ENCODE measurements at places on chromosomes 3 and 15.

DNA sequence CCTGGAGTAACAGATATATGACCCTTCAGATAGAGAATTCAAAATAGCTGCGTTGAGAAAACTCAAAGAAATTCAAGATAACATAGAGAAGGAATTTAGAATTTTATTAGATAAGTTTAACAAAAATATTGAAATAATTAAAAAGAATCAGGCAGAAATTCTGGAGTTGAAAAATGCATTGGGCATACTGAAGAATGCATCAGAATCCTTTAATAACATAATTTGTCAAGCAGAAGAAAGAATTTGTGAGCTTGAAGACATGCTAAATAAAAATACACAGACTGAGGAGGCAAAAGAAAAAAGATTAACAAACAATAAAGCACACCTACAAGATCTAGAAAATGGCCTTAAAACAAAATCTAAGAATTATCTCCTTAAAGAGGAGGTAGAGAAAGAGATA is 50.5 kb downstream of the SPTSSB start:
- DNase-seq: no peak

- no peak for DNase-seq
These were observed 5.6 kb downstream of the GSK3B start for GRCh38 chr3:120088622-120089021.

DNA sequence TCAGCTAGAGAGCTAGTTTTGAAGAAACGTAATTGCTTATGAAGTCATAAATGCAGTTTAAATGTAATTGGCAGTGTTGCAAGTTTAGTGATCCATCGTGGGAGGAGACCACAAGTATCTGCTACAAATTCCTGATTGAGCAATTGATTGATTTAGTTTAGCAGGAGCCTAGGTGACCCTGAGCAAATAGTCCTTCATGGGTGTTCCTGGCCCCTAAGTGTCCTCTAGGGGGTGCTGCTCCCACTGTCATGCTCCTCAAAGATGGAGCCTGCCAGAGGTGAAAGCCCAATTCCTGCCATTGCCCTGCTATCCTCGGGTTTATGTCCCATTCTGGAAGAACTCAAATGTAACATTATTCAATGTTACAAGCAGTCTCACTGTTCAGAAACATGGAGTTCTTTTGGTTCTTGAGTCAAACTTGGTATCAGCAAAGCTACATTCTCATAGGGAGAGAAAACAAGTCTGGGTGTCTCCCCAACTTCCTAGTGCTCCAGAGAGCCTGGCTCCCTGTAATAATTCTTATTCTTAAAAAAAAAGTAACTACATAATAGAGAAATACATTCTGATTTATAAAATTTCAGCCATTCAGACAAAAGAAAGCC is 29.8 kb upstream of the SENP5 start:
- DNase-seq: peak; percentile 49

GRCh38 chr3:178318941-178319816 is 217.1 kb upstream of the KCNMB2 start:
- DNase-seq: no peak

DNA sequence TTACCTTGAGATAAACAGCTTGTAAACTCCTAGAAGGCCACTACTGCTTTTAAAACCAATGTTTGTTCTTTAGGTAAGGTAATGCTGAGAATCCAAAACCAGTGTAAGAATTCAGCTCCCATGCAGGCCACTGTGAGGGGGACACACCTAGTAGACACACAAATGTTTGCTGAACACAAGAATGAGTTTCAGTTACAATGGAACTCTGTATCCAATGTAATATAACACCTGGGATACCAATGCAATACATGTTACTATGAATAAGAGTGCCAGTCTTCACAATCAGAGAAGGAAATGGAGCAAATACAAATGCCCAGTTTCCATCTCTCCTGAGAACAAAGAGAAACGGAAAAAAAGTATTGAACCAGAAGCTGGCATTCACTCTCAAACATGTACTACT is 65.9 kb downstream of the IGF2BP2 start:
- no peak for DNase-seq

DNA sequence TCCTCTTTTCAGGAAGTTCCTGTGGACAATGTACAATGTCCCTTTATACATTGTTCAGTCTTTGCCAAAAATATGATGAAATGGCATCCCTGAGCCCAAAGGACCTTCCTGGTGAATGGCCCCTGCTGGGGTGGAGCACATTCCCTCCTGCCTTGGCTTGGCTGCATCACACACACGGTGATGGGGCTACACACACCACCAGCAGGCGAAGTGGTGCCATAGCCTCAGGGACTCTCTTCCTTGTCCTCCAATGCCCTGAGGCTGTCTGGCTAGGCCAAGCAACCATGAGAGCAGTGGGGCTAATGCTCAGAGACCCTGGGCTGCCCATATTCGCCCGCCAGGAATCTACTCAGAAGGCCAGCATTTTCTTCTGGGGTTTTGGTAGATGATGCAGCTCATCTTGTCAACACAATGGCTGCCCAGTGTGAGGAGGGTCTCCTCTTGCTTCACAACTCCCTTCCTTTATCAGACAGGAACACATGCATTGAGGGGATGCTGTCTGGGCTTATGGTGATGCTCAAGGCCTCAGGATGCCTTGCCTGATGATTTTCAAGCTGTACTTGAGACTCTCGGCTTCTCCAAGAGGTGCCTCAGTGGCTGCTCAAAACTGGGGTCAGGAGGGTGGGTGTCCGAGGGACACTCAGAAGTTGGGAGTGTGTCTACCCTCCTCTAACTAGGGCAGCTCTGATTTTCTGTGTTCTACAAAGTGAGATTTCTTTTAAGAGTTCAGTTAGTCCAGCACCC is 40.9 kb upstream of the EPHB1 start:
- no peak for DNase-seq

GRCh38 chr3:19264424-19264823 is 116.1 kb downstream of the KCNH8 start:
- DNase-seq: no peak

- DNase-seq: no peak
These were observed 54.2 kb downstream of the NPAP1 start for GRCh38 chr15:24729760-24730159.

DNA sequence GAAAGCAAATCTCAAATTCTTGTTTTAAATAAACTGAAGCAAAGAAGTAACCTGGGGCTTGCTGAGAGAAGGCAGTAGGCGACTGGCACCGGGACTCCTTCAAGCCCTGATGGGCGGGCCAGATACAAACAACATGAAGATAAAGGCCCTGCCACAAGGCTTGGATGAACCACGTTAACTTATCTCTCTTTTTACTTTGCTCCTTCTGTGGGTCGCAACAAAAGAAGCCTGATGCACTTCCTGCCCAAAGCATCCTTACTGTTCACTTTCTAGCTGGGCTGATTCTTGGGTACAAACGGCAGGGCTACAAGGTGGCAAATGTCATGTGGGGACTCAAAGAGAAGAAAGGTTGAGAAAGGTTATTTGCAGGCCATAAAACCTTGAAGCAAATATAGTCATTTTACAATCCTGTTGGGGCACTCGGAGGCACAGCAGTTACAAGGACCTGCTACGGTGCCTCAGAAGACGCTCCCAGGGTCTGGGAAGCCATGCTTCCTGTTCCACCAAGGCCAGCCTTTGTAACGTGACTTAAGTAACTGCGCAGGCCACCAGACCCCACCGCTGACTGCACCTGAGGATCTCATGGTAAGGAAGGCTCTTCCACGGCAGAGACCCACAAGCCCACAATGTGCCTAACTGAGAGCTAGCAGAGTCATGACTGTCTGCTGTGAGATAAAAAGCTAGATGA is 71.1 kb downstream of the CHSY1 start:
- no peak for DNase-seq

DNA sequence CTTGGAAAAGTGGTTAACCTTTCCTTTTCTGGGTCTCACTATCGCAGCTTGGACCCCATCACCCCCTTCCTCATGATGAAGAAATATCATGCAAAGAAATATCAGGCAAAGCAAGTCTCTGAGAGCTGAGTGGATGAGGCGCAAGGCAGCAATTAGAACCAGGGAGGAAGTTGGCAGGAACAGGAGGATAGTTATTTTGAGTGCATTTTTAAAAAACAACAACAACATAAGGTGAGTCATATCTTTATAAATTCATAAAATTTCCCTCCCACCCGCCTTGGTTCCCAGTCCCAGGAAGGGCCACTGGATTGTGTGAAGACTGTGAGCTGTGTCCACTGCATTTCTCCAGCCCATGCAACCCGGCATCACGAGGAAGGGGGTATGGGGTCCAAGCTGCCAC is 316.9 kb upstream of the TLE3 start:
- DNase-seq: no peak

- peak; percentile 85 for DNase-seq
These were observed 1.4 kb upstream of the AP4E1 start for GRCh38 chr15:50906954-50907600.

- no peak for DNase-seq
These were observed 22.6 kb downstream of the EFHB start for GRCh38 chr3:19911452-19911851.

DNA sequence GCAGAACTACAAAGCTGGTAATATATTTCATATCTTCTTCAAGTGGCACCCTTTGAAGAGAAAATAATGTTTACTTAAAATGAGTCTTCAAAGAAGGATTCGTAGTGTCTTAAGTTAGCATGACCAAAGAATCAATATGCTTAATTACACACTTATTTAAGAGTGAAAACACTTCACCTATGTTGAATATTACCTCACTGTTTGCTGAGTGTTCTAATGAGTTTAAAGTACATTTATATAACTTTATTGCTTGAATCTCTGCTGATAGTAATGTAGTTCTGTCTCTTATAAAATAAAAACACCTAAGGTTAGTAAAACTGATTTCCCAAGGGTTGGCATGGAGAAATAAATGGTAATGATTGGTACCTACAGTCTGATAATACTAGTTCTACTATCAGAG is 143.3 kb upstream of the SLC2A2 start:
- no peak for DNase-seq

DNA sequence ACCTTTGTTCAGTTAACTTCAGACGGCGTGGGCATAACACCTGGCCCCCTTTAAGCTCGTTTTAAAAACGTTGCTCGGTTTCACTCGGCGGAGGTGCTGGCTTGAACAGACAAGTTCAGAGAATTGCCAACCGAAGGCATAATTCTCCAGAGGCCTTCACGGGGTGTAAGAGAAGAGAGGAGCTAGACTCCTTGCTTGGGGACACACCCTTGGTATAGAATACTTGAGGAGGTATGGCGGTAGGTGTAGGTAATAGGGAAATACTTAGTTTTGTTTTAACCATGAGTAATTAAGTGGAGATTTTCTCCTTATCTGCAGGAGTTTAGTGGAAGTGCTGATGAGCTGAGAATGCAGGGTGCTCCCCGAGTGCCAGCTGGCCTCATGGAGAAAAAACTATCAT is 921 bp downstream of the FBXL2 start:
- no peak for DNase-seq

DNA sequence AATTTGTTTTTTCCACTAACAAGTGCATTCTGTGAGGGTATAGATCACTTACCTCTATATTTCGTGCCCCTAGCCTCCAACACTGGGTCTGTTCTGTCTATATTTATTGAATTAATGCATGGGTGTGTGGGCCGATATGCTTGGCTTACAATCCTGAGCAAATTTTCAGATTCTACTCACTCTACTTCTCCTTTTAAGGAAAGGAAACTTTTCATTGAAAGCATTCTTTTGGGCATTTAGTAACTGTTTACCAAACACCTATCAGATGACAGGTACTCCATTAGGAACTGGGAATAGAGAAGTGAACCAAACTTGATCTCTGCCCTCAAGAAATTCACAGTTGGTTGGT is 60.5 kb downstream of the TLE3 start:
- DNase-seq: no peak

DNA sequence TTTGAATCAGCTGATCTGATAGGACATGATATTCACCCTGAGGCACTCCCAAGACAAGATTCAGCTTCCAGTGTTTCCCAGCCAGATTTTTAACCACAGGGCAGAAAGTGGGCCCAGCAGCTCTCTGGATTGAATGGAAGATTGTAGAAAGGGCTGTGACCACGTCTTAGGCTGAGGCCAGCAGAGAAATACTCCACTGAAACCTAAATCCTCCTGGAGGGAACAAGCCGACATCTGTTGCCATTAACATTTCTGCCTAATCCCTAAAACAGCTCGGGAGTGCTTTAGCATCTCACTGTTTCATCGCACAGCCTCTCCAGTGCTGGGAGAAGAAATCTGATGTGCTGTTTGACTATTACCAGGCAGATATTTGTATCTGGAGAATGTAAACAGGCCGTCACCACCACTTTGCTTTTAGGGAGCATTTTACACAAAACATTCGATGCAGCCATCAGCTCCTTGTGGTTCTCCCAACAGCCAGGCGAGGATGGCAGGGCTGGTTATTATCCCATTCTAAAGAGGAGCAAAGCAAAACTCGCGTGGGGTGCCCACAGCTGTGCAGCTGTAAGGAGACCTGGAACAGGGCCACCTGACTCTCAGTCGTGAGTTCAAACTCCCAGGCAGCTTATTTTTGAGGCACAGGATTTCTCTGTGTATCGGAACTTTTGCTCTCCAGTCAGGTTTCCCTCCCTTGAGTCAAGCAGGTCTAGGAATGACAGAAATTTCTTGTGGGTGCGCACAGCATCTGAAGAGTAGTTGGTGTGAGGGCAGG is 117.4 kb downstream of the LIPC start:
- DNase-seq: no peak

- DNase-seq: no peak
These were observed 297 bp downstream of the PRC1 start for GRCh38 chr15:90994059-90994416.

DNA sequence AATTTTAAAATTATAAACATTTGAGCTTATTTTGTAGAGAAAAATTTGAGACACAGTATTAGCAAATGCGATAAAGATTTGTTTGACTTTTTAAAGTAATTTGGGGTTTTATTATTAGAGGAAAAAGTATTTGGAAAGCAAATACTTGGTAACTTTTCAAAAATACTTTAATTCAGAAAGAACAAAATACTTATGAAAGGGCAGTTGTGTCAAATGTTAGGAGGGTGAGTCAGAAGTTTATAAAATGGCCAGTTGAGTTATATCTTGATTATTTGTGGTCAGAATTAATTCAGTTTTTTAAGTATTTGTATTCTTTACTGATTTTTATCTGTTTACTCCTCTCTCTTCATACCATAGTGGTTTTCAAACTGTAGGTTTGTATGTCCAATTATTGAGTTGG is 12.1 kb downstream of the LACTB start:
- no peak for DNase-seq

DNA sequence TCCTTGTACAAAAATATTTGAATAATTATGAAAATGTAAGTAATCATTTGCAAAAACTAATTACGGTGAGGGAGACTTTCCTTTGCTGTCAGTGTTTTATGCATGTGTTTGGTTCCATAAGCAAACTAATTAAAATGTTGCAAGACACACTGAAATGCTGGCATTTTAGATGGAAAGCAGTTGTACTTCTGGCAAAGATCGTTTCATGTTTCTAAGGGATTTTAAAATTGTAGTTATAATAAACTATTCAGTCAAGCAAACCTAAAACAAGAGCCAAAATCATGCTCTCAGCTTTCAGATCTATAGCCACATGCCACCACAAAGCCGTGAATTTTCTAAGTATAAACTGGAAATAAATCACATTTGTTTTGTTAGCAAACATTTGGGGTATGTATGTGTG is 240.1 kb upstream of the ZNF385D start:
- DNase-seq: no peak

GRCh38 chr3:187717572-187717971 is 15.2 kb upstream of the RTP2 start:
- no peak for DNase-seq

DNA sequence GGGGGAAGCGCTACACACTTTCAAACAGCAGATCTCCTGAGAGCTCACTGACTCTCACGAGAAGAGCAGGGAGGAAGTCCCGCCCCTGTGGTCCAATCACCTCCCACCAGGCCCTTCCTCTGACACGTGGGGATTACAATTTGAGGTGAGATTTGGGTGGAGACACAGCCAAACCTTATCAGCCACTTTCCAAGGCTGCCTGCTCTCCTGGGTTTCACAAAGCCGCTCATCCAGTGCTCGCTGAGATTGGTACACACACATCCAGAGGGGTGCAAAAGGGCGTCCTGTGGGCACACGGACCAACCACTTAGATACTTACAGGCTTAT is 23.1 kb downstream of the XXYLT1 start:
- DNase-seq: no peak
